ENCODE measurements at places on chromosomes 4 and X.

DNA sequence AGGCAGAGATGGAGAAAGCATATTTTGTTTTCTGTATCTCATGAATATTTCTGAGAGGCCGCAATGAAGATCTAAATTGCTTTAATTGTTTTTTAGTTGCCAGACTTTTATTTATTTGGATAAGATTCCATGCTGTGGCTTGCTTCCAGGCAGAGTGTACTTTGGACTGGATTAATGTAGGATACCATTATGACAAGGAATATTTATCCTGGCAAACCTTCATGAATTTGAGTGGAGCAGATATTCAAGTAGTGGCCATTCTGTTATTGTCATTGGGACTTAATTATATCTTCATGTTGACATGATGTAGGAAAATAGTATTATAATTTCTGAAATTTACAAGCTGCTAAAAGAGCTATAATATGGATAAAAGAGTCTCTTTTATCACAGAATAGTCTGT lies 182.9 kb downstream of the C4orf33 start:
- H3K27ac ChIP-seq = no peak overlapping the region
- H3K4me1 ChIP-seq = no peaks in the 10 kb centered on the region
- no peaks in the 10 kb centered on the region for H3K27me3 ChIP-seq
- no peaks in the 10 kb centered on the region for H3K36me3 ChIP-seq
- no peak overlapping the region for H3K4me3 ChIP-seq

GRCh38 chrX:97224148-97224547 lies 340.4 kb downstream of the RPA4 start:
- no peaks in the 10 kb centered on the region for H3K27me3 ChIP-seq
- H3K4me1 ChIP-seq = no peaks in the 10 kb centered on the region
- no peak overlapping the region for H3K4me3 ChIP-seq
- DNase-seq = no peak
- H3K27ac ChIP-seq = no peak overlapping the region

GRCh38 chr4:10086506-10087120 lies 30.0 kb downstream of the WDR1 start:
- no peaks in the 10 kb centered on the region for H3K4me1 ChIP-seq
- H3K4me3 ChIP-seq = no peak overlapping the region
- peaks cover 50% of the 10 kb centered on the region for H3K36me3 ChIP-seq
- no peak overlapping the region for H3K27ac ChIP-seq
- H3K27me3 ChIP-seq = peaks cover 9% of the 10 kb centered on the region
- DNase-seq = no peak

GRCh38 chrX:150257353-150258175 lies 105.6 kb upstream of the MAMLD1 start:
- no peaks in the 10 kb centered on the region for H3K27me3 ChIP-seq
- no peak overlapping the region for H3K27ac ChIP-seq
- H3K36me3 ChIP-seq = no peaks in the 10 kb centered on the region
- no peak for DNase-seq
- peaks cover 16% of the 10 kb centered on the region for H3K4me1 ChIP-seq

DNA sequence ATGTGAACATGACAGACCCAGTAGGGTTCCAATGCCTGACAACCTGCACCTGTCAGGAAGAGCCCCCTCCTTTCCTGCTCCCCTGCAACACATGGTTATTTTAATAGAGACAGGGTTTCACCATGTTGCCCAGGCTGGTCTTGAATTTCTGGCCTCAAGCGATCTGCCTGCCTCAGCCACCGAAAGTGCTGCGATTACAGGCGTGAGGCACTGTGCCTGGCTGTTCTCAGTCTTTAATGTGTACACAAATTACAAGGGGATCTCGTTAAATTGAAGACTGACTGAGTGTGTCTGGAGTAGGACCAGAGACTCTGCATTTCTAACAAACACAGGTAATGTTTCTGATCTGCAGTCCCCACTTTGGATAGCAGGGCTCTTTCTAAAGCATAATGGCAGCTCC lies 55.4 kb downstream of the NPNT start:
- no peak for DNase-seq
- no peaks in the 10 kb centered on the region for H3K4me1 ChIP-seq

Measured in endothelial cell (in vitro differentiated cells).